NCI-H82 (cell line): ENCODE measurements at places on chromosomes 13 and 19.
A peak's percentile ranks its signal among the peaks of the same experiment; 100 is the strongest.

GRCh38 chr13:78102121-78102677 lies 183.6 kb upstream of the EDNRB start:
- no peak for DNase-seq

DNA sequence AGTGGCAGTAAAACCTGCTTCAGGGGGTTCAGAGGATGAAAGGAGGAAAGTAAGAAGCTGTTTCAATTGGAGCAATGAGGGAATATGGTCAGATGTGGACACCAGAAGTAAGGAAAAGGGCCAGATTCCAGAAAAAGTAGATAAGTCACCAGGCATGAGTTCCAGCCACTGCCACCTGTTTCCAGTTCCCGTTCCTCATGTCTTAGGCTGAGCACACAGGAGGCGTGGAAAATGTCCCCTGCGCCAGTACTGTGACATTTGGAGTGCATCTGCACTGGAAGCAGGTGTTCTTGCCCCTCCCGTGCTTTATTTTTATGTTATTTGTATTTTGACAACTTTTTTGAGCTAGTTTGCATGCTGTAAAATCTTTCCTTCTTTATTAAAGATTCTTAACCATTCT lies 25.3 kb downstream of the LMO7 start:
- DNase-seq, result no peak

GRCh38 chr19:10316229-10317044 lies 622 bp upstream of the FDX2 start:
- DNase-seq, result peak; percentile 40

GRCh38 chr13:27391471-27391870 lies 32.9 kb upstream of the GTF3A start:
- peak; percentile 15 for DNase-seq

- DNase-seq, result no peak
Observed at GRCh38 chr13:66556306-66556705, 673.8 kb downstream of the PCDH9 start.

- no peak for DNase-seq
Observed at GRCh38 chr13:110308656-110309359, 1.7 kb downstream of the COL4A2 start.

- DNase-seq, result no peak
Observed at GRCh38 chr19:14901675-14902260, 15.8 kb upstream of the OR7A17 start.

DNA sequence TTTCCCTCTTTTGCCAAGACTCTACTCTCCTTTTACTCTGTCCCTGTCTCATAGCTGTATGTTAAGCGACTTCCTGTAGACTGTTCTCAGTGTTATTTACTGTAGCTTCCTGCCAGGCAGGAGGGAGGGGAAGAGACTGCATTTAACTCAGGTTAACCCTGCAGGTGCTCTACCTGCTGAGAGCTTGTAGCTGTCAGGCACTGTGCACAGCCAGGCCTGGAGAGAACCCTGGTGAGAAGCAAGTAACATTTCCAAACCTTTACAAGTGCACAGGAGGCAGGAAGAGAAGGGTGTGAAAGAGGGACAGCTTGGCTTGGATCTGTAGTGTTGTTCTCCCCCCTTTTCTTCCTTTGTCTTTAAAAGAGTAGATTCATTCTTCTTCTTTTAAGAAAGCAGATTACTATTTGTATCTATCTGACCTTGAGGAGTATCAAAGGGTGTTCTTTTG lies 167.1 kb downstream of the LMO7 start:
- no peak for DNase-seq

GRCh38 chr19:6416658-6417405 lies 7.8 kb downstream of the KHSRP start:
- DNase-seq, result no peak

DNA sequence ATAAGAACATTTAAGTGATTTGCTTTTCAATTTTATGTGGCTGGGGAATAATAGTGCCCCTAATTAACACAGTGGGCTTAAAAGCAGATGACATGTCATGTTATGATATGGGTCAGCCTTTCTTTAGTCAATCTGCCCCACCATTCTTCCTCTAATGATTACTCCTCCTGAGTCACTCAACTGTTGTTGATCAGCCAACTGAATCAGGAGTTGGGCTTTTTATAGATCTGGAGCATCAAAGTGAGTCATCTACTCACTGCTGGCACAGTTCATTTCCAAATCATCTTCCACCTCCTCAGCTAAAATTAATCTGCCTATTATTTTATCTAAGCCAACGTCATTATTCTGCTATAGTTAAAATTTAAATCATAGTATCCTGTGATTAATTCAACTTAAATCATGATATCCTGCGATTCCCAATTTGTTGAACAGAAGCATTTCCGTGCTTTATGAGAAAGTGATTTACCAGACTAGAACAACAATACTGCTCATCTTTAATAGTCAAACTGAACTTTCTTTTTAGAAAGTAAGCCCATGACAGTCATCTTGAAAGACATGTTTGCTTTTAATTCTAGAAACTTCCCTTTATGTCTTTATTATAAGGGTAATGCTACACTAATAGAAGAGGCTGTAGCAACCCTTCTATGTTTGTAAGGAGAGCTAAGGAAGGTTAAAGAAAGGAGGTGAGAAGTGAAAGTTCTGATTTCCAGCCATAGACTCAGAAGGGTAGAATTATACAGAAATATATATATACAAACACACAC lies 551.4 kb downstream of the TBC1D4 start:
- no peak for DNase-seq

DNA sequence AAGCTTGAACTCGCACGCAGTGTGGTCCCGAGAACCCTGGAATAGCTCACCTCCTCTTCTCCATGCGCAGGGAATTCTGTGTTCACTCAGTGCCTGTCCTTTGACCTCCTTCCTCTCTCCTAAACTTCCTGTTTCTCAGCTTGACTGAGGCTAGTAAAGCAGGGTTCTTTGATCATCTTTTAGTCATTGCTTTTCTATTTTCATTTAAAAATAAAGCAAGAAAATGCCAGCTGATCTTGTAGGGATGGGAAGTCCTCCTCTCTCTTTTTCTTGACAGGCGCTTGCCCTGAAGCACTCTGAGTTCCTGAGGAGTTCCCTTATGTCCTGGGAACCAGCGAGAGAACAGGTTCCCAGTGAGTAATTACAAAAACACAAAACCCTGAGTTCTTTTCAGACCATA lies 62.8 kb downstream of the ARHGEF7 start:
- no peak for DNase-seq

- no peak for DNase-seq
Observed at GRCh38 chr19:16234552-16235445, 37.1 kb downstream of the AP1M1 start.

GRCh38 chr13:31895691-31896090 lies 135.9 kb upstream of the FRY start:
- DNase-seq, result no peak

- DNase-seq, result no peak
Observed at GRCh38 chr13:110334256-110334655, 27.2 kb downstream of the COL4A2 start.

GRCh38 chr19:31992750-31993149 lies 352.7 kb upstream of the ZNF507 start:
- DNase-seq, result no peak

DNA sequence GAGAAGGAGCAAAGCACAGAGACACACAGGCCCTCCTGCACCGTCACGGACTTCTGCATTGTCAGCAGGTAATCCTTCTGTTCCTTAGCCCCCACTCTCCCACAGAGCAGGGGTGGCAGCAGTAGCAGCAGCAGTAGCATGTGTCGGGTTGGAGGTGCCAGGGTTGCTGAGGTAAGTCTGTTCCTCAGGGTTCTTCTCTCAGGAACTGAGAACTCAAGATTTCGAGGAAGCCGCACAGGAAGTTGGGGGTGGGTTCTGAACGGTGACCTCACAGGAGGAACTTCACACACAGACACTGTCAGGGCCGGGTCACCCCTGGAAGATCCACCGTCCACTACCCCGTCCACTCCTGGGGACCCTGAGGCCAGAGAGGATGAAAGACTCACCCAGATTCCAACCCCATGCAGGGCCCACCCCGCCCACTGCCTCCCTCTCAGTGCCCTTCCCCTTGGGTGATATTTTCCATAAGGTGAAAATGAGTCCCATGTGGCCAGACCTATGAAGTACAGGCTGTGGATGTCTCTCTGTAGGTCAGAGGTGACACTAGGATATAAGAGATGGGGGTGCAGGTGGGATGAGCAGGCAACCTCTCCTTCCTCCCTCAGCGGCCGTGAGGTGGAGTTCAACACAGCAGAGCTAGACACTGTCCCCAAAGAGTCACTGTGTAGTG lies at the start of gene SIGLEC12:
TSS of gene SIGLEC12 (minus strand) at position 207 of the 670 bp plus-strand sequence. CDS start at position 140, 67 bp downstream.
- DNase-seq, result no peak

DNA sequence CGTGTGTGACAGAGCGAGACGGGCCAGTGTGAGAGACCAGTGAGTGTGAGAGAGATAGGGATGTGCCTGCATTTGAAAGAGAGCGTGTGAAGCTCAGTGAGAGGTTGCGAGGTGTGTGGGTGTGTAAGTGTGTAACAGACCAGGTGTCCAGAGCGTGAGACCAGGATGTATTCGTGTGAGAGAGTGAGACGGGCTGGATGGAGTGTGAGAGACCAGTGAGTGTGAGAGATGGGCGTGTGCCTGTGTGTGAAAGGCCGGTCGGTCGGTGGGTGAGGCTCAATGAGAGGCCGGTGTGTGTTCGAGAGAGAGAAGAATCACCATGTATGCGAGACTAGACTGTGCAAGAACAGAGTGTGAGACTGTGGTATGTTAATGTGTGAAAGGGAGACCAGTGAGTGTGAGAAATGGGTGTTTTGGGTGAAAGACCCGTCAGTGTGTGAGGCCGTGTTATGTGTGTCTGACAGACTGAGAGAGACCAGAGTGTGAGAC lies 679 bp downstream of the ZNF471 start:
- DNase-seq, result peak; percentile 23

- DNase-seq, result peak; percentile 93
Observed at GRCh38 chr13:40534456-40534855, 132.0 kb downstream of the FOXO1 start.

GRCh38 chr13:38135592-38135991 lies 214.1 kb upstream of the UFM1 start:
- peak; percentile 4 for DNase-seq

GRCh38 chr19:39539165-39539517 lies 820 bp downstream of the EID2 start:
- no peak for DNase-seq

GRCh38 chr19:17688853-17689595 lies 870 bp upstream of the UNC13A start:
- no peak for DNase-seq

GRCh38 chr13:99970651-99971575 lies 654 bp downstream of the ZIC5 start:
- peak; percentile 70 for DNase-seq

DNA sequence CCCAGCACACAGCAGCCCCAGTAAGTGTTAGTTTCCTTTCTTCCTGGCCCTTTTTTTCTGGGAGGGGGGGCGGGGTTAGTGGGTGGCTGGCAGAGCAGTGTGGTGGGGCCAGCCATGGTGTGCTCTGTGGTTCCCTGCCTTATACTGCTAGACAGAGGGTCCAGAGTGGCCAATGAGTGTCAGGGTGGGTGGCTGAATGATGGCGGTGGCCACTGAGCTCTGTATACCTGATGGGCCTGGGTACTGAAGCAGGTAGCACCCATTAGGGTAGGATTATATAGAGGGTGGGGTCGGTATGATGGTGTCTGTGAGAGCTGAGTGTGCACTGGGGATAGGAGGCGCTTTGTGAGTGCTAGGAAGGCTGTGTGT lies 13.8 kb downstream of the CIC start:
- DNase-seq, result no peak

GRCh38 chr13:83883061-83883523 lies 818 bp upstream of the SLITRK1 start:
- peak; percentile 29 for DNase-seq

DNA sequence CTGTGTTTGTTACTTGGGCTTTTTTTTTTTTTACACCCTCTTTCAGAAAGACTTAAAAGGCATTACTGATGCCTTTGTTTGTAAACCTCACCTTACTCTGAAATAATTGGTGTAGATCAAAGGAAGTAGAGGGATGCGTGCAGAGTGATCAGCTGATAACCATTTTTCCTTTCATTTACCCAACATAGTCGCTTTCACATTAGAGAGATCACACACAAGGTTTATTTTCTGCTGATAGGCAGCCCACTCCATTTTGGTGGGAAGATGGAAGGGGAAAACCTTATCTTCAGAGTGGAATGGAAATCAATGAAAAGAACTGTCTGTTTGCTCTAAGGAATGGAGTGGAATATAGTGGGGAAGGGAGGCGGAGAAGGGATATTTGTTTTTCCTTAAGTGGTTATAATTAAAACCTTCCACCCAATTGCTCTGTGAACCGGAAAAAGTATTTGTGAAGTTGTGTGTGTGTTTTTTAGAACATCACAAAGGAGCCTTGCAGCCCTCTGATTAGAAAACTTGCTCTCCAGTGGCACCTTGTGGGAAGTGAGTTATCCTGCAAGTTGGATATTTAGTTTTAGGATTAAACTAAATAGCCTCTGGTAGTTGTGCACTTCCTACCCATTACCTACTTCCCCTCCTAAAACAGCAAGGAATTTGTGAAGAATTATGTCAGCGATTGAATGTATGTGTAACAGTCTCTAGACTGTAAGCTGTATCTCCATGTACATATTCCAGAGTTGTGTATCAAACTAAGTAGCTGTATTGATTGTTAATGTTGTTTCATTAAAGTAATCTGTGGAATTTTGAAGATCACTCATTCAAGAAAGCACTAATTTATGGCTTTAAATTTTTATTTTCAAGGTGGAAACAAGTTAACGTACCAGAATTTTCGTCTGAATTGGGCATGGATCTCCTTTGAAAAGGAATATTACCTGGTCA lies 76.8 kb downstream of the FREM2 start:
- DNase-seq, result peak; percentile 75

DNA sequence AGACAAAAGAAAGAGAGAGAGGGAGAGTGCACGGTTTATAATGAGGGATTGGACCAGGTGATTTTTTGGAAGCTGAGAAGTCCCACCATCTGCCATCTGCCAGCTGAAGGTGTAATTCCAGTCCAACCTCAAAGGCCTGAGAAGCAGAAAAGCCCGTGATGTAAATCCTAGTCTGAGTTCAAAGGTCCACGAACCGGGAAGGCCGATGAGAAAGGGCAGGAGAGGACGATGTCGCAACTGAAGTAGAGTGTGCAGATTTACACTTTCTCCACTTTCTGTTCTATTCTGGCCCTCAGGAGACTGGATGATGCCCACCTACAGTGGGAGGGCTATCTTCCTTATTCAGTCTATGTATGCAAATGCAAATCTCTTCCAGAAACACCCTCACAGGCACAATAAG lies 500.0 kb downstream of the DIAPH3 start:
- no peak for DNase-seq

GRCh38 chr19:39408392-39409207 lies 2.0 kb downstream of the ZFP36 start:
- DNase-seq, result no peak
